Germinal center (tissue), 1 donor: ENCODE measurements at places on chromosomes 3 and 15.

- peak; percentile 16 for DNase-seq
Measured at GRCh38 chr3:119891944-119892721, 110.2 kb downstream of the NR1I2 start.

GRCh38 chr3:129034642-129035041 lies 25.9 kb upstream of the GP9 start:
- peak; percentile 58 for DNase-seq

GRCh38 chr15:73183071-73183470 lies 130.8 kb downstream of the NEO1 start:
- DNase-seq, result no peak

GRCh38 chr15:35102186-35102585 lies 17.1 kb upstream of the NANOGP8 start:
- no peak for DNase-seq

GRCh38 chr15:65330934-65331645 lies 26.6 kb downstream of the RNU5B-1 start:
- no peak for DNase-seq

GRCh38 chr3:183823963-183824362 lies 1.4 kb downstream of the MAP6D1 start:
- no peak for DNase-seq

DNA sequence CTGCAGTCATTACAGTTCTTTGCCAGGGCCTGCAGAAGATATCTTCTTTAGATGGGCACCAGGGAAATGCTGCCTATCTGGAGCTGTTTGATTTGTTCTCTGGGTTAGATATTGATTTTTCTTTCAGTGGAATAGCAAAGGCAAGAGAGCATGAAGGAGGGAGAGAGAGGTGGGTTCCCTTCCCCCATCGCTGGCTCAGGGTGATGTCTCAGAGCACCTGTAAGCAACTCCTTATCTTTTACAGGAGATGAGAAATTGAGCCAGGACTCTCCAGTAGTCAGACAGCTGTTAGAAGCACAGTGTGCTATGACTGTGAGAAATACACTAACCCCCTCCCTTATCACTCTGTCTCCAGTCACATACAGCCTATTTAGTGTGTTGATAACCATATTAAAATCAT lies 89.3 kb upstream of the SLC24A5 start:
- no peak for DNase-seq

DNA sequence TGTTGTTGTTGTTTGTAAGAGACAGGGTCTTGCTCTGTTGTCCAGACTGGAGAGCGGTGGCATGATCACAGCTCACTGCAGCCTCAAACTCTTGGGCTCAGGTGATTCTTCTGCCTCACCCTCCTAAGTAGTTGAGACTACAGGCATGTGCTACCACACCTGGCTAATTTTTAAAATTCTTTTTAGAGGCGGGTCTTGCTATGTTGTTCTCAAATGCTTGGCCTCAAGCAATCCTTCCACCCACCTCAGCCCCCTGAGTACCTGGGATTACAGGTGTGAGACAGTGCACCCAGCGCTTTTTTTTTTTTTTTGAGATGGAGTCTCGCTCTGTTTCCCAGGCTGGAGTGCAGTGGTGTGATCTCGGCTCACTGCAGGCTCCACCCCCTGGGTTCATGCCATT lies 46.7 kb downstream of the TMOD3 start:
- no peak for DNase-seq

GRCh38 chr3:53616321-53616720 lies 121.9 kb downstream of the CACNA1D start:
- DNase-seq, result no peak

- no peak for DNase-seq
Measured at GRCh38 chr3:176167272-176167671, 1030.0 kb downstream of the TBL1XR1 start.

GRCh38 chr3:61569856-61570580 lies 8.6 kb downstream of the PTPRG start:
- DNase-seq, result no peak

DNA sequence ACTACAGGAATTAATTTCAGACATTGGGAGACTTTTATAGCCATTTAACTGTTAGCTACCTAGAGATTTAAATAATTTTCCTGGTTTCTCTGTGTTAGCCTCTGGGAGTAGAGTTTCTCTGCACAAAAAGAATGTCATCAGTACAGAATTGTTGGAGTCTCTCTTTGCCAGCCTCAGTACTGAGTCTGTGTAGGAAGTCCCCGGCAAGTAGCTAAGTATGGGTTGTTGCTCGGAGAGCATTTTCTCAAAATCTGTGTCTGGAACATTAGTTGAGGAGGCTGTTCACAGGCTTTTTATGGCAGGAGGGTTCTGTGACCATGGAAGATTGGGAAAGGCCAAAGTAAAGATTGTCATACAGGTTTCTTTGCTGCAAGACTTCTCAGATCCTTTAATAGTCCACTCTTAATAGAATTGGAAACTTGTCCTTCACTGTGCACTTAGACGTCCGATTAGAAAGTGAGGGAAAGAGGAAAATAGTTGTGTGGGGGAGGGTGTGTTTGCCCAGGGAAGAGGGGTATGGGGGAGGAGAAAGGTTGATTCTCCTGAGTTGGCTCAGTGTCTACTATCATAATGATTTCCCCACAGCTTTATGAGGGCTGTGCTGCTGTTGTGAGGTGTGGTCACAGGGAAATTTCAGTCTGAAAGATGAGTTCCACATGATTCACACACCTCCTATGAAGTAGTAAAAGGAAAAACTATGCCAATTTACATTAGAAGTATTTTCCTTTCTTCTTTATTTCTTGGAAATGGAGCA lies 207.1 kb downstream of the PTPRG start:
- DNase-seq, result no peak

DNA sequence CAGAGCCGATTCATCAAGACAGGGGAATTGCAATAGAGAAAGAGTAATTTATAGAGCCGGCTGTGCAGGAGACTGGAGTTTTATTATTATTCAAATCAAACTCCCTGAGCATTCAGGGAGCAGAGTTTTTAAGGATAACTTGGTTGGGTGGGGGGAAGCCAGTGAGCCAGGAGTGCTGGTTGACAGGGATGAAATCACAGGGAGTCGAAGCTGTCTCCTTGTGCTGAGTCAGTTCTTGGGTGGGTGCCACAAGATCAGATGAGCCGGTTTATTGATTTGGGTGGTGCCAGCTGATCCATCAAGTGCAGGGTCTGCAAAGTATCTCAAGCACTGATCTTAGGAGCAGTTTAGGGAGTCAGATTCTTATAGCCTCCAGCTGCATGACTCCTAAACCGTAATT lies 95.4 kb upstream of the CCDC80 start:
- no peak for DNase-seq

- no peak for DNase-seq
Measured at GRCh38 chr3:166283840-166284239, 446.6 kb upstream of the BCHE start.
